ENCODE measurements at places on chromosomes 11 and 22.

DNA sequence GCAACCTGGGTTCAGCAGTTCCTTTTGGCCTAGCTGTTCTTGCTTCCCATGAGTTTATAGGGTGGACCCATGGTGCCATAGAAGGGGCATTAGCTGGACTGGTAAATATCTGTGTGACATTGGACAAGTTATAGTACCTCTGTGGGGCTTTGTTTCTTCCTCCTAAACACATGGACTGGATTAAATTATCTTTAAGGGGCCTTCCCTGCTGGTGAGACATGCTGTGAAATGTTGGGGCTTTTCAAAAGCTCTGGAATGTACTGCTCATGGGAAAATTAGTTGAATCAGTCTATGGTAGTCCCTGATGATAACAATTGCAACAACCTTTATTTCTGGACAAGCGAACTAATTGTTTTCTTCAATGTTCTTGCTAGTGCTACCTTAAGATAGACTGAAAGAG lies 276.2 kb downstream of the BLID start:
- DNase-seq = no peak

GRCh38 chr11:134517621-134518293 lies 105.7 kb upstream of the B3GAT1 start:
- DNase-seq = no peak

GRCh38 chr22:20001082-20001638 lies 15.5 kb downstream of the ARVCF start:
- DNase-seq = no peak

DNA sequence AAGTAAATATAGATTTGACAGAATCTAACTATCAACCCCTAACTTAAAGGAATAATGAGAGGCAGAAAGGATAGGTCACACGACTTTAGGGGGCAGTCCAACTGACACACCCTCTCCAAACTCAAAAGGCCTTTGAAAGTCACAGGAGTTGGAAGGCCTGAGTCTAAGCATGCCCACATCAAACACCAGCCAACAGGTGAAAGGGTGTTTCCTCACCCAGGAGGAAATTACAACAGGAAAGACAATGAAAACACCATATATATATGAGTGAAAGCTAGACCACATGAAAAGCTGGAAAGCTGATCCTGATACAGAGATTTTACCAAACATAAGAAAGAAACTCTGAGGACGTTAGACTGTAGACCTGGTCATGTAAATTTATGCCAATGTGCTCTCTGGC lies 10.5 kb upstream of the DEPDC7 start:
- no peak for DNase-seq

DNA sequence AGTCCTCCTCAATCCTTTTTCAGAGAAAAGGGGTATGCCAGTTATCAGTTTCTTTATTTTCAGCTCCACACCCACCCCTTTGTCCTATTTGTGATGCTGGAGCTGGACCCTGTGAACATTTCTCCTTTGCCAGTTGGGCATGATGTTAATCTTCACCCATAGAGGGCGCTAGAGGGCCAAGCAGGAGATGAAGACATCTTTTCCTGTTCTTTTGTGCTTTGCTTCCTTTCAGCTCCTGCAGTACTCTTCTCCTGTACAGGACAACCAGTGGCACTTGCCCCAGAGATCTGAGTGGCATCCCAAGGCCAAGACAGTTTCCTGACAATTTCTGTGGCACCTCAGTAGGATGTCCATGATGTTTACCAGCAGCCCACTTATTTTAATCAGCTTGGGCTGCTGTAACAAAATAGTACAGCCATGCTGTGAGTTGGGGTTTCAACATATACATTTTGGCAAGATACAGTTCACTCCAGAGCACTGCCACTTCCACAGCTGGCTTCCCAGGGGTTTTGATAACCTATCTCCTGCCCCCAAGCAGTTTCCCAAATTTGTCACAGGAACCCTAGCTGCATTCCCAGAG lies 4.6 kb downstream of the SAA2 start:
- DNase-seq = peak; percentile 59

DNA sequence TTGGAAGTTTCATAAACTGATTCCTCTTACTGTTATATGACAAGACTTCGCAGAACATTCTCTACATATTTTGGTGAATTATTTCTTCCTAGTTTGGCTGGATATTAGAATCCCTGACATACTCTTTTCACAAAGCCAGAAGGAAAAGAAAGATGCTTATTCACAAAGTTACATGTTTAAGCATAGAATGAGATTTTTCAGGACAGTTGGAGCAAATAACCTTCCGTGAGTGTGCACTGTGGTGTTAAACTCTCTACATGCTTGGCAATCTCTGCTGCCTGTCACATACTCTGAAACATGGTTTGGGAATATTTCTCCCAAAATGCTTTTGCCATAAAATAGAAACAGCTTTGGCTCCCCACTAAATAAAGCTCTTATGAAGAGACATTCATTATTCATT lies 230.0 kb upstream of the MTNR1B start:
- no peak for DNase-seq

DNA sequence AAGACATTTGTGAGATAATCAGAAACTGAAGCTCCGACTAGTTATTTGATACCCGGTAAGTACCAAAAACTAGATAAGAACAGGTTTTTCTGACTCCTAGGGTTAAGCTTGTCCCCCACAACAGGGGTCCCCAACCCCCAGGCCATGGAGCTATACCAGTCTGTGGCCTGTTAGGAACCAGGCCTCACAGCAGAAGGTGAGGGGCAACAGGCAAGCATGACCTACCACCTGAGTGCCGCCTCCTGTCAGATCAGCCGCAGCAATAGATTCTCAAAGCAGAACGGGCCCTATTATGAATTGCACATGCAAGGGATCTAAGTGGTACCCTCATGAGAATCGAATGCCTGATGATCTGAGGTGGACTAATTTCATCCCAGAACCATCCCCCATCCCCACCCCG lies 1.2 kb upstream of the MS4A10 start:
- DNase-seq = no peak

- no peak for DNase-seq
Measured at GRCh38 chr11:48163360-48164100, 53.1 kb upstream of the OR4B1 start.

GRCh38 chr11:109680127-109680526 lies 258.1 kb downstream of the C11orf87 start:
- no peak for DNase-seq

GRCh38 chr22:25814685-25815084 lies 72.7 kb downstream of the MYO18B start:
- DNase-seq = no peak

- DNase-seq = no peak
Measured at GRCh38 chr22:25677631-25678030, 64.4 kb upstream of the MYO18B start.

DNA sequence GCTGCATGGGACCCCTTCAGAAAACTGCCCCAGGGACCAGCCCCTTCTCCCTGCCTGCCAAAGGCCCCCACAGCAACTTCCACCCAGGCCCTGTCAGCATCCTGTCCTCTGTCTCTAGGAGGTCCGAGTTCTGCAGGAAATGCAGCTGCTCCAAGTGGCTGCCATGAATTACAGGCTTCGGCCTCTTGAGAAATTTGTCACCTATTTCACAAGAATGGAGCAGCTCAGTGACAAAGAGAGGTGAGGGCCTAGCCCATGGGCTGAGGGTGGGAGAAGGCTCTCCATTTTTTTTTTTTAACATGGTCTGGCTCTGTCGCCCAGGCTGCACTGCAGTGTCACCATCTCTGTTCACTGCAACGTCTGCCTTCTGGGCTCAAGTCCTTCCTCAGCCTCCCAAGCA lies 7.3 kb downstream of the RGL4 start:
- DNase-seq = no peak

DNA sequence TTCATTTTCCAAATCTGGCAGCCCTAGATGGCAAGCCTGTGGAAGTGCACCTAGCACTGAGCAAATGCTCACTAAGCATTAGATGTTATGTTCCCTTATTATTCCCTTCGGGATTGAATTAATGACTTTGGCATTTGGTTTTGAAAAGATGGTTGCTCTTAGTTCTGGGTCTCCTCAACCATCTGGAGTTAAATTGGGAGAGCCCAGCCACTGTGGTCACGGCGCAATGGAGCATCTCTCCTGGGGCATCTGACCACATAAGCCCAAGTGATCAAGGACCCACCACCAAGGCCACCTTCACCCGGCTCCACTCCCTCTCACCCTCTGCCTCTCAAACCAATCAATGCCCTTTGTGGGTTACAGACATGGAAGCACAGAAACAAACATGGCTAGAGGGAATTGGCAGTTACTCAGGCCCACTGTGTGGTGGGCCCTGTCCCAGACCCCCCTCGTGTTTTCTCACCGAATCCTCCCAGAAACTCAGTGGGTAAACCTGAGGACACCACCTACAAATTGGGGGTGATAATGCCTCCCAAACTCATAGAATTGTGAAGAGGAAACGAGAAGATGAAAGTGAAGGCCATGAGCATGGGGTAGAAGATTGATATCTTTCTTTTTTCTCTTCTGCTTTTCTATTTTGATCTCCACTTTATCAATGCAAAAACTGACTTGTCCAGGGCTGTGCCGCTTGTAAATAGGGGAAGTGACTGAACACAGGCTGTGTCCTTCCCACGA lies 52.2 kb downstream of the IRAG1 start:
- no peak for DNase-seq

DNA sequence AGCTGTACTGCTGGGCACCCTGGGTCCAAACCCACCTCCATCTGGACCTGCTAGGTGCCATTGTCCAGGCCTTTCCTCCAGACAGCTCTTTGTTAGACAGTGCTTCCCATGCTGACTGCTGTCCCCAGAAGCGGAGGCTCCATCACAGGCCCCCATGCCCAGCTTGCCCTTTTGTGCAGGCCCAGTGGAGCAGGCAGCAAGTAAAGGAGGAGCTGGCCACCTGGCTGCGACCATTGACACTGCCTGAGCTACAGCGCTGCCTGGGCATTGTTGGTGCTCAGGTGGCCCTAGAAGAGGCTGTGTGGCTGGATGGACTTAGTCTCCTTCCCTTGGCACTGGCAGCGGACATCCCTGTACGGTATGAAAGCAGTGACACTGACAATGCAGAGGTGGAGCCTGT lies 1.5 kb downstream of the DNHD1 start:
- DNase-seq = no peak

GRCh38 chr22:41697126-41697775 lies 2.1 kb upstream of the MEI1 start:
- peak; percentile 99 for DNase-seq
